Fibroblast of skin of back (primary cell): ENCODE measurements at places on chromosomes 6 and 20.

DNA sequence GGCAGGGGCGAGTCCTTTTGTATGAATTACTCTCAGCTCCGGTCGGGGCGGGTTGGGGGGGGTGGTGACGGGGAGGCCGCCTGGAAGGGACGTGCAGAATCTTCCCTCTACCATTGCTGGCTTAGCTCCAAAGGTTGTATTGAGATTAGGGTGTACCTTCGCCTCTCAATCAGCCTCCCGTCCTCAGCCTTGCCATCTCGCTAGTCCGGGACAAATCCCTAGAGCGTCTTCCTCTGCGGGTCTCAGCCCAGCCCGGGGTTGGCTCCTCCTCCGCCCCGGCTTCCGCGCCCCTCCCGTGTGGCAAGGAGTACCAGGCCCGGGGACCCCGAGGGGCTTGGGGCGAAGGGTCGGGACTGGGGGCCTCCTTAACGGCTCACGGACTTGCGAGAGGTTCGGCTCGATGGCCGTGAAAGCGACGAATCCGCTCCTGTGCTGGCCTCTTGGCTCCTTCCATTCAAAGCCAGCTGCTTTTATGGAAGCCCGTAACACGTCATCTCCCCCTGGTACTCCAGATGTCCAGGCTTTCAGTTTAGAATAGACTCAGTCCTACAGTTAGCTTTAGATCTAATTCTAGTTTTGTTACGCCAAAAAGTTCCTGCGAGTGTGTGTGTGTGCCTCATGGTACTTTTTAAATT, 636 bp upstream of the EEF1A1 start:
- DNase-seq: peak; percentile 81

DNA sequence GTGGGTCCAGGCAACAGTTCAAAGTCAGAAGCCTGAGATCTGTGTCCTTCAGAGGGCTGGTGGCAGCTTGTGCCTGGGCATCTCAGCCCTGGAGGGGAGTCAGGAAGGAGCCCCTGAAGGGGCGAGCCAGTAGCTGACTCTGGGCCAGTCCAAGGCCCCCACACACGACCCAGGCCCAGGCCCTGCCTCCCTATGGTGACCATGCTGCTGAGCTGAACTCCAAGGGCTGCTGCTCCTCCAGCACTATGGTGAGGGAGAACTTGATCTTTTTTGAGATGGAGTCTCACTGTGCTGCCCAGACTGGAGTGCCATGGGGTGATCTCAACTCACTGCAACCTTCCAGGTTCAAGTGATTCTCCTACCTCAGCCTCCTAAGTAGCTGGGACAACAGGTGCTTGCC, 15.2 kb upstream of the CST3 start:
- DNase-seq: no peak

- DNase-seq: no peak
Observed at GRCh38 chr6:32148289-32149091, 3.2 kb downstream of the PRRT1 start.

GRCh38 chr6:158868890-158869825, 50.0 kb upstream of the EZR start:
- peak; percentile 9 for DNase-seq

DNA sequence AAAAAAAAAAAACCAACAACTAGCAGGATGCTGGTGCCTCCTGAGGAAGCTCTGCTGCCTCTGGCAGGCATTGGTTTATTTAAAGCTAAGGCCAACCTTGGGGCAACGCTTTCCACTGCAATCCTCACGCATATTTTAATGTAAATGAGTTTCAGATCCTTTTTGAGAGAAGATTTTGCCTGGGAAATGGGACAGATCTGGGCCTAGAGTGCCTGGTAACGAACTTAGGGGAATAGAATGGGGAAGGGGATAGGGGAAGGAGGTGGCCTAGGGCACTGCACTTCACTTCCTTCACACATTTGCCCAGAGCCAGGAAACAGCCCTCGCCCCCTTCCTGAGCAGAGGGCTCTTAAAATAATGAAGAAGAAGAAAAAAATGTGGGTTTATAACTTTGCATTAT, 132.7 kb upstream of the TMEM170B start:
- DNase-seq: no peak

GRCh38 chr6:160534050-160534696, 129.9 kb downstream of the LPA start:
- peak; percentile 47 for DNase-seq

DNA sequence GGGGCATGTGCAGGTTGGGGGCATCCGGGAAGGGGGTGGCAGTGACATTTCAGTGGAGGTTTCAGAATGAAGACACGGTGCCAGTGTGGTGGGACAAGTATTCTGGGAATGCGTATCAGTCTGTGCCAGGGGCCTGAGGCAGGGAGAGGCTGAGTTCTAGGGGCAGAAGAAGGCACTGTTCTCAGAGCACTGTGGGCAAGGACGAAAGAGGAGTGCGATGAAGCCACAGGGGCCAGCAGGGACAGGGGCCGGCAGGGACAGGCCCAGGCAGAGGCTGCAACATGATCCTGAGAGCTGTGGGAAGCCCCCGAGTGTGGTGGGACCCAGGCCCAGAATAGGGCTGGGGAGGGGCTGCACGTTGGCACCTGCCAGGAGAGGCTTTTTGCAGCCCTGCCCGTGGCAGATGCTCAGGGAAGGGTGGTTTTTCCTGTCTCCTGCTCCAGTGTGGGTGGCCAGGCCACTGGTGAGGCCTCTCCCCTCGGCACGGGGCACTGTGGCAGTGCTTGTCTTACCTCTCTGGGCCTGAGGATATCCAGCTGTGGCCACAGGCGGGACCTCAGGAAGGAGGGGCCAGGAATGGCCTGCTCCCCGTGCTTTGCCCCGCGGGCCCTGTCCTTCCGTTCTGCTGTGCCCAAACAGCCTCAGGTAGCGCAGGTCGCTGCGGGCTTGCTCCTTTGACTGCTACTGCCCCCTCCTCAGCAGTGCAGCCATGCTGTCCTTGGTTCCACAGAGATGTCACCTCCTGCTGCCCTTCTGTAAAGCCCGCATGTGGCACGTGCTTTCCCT, 10.0 kb downstream of the ENTPD6 start:
- no peak for DNase-seq

GRCh38 chr6:51098791-51099190, 280.1 kb downstream of the TFAP2B start:
- DNase-seq: peak; percentile 3

DNA sequence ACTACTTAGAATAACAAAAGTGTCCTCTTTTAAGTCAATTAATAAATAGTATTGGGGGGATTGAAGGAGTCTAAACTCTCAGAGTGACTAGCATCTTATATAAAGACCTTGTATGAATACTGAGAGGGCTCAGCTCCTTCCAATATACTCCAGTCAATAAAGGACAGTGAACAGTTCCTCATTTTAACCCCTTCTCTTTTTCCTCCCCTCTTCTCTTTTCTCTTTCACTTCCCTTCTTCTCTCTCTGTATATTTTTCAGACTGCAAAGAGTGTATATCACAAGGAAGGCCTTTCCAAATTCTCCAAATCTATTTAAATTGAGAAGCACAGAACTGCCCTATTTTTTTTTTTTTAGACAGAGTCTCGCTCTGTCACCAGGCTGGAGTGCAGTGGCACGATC, 99.5 kb downstream of the CD164 start:
- no peak for DNase-seq

DNA sequence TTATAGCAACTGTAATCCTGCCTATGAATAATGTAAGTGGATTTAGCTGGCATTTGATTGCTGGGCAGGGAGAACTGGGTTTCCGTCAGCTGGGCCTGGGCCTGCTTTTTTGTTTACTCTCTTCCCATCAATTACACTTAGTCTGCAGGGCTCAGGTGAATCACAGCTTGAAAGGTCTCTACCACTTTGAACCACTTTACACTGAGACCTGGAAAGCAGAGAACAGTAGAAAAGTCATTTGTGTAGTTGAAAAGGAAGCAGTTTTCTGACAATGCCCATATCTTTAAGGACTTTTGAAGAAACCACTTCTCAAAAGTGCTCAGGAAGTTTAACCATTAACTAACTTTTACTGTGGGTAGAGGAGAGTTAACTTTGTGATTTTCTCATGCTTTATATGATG, 315.4 kb upstream of the SASH1 start:
- no peak for DNase-seq
